NK-92 treated with Interleukin-12 subunit alpha and Interleukin-12 subunit beta, amount 100 ng/mL, for 24 hours (cell line): ENCODE measurements at places on chromosomes 5 and 9.

DNA sequence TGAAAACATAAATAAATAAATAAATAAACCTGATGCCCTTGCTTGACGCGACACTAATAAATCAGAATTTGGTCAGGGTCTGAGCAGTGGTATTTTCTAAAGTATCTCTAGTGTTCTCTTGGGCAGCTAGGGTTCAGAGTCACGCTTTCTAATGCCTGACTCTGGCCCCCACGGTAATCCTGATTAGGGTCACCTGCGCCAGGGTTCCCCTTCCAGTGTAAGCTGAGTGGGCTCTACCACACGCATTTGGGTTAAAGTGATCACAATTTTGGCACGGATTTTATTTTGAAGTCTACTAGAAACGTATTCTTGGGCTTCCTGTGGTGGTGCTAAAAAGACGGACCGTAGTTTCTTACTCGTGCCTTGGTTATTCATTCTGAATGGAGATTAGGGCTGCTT, 651 bp downstream of the TTC1 start:
- DNase-seq = no peak

GRCh38 chr5:129830288-129830687, 74.0 kb upstream of the CHSY3 start:
- DNase-seq = no peak

- DNase-seq = no peak
These were observed 40.8 kb downstream of the BICD2 start for GRCh38 chr9:92723801-92724323.

DNA sequence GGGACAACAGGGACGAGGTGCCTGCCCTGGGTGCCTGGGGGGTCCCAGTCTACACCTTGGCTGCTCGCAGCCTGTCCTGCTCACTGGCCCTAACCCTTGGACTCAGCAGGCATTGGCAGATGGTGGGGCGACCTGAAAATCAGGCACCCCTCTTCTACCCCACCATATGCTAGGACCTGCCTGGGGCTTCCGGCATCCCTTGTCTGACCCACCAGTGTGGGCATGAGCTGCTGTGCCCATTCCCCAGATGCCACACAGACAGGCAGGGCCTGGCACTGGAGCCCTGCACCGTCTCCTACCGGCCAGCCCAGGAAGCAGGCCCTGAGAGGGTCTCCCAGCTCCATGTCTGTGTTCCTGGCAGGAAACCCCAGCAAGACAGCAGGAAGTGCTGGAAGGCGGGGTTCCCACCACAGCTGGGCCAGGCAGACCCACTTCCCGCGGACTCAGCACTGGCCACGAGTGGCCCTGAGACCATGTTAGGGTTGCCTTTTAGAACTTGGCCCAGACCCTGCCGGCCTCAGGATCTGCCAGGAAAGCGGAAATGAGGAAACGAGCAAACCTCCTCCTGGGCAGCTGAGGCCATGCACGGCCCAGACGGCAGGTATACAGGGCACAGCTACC, 3.1 kb downstream of the NINJ1 start:
- DNase-seq = no peak

- no peak for DNase-seq
These were observed 40.6 kb downstream of the WWC1 start for GRCh38 chr5:168332042-168332441.
